ENCODE measurements at places on chromosomes 1 and 21. TPM values are rescaled to one million over a fixed set of nuclear protein-coding genes. Genes with fewer than 3 reads are reported as not detected.

DNA sequence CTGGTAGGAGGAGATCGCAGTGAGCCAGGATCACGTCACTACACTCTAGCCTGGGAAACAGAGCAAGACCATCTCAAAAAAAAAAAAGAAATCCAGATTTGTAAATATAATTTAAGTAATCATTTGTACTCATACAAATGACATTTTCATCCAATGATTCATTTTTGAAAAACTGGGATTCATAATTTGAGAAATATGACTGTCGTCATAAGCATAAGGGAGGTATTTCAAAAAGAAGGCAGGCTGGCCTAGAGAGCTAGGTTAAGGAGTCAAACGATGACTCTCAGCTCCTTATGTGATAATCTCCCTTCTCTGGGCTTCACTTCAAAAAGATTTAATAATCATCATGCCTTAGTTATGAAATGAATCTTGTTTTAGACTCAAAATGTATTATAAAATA is 2.3 kb downstream of the GART start:
- no peak for DNase-seq

- DNase-seq: no peak
Measured at GRCh38 chr1:78833491-78833890, 173.0 kb downstream of the ADGRL4 start.

Gene CSMD2
- total RNA-seq: 0.09 TPM

DNA sequence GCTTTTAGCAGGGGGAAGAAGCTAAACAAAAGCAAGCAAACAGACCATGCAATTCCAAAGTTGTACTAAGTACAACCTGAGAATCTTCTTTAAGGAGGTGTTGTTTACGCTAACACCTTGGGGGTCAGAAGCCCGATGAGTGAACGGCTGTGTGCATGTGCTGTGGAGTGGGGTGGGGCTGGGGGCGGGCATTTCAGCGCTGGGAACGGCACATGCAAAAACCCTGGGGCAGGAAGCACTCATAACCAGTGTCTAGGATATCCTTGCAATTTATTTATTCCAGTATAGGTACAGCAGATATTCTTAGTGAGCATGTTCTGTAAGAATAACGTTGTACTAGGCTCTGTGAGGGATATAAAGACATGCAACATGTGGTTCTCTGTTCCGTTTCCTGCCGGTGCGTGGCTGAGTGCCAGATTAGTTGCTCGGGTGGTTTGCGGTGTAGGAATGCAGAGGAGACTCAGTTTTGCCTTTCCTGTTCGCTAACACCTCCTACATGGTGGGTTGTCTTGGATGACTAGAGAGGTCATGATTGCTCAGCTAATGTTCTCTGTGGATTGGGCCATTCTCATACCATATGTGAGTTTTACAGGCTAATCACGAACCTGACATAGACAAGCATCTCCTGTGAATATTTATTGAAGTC is 3.7 kb downstream of the FASLG start:
- no peak for DNase-seq

DNA sequence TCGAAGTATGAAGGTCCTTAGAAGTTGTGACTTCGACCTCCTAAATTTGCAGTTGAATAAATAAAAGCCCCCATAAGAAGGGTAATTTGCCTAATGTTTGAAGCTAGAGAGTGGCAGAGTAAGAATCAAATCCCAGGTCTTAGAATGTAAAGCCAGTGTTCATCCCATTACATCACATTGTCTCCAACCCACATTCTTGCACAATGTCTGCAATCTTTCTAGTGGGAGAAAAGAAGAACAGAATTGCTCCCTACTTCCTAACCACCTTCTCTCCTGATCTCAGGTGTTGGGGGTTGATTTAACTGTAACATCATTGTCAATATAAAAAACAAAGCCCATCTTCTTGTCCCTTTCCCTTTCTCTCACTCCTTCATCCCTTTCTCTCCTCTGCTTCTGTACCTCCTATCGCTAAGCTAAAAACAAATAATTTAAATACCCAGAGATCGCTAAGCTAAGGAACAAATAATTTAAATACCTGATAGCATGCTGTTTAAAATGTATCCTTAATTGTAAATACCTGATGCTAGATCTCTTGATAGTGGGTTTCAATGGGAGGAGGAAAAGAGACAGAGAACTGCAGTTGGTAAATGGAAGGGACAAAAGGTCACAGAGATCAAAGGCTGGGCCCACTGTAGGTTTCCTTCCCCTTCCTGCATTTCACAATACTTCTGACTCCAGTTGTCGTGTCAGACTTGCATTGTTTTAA is 32.1 kb upstream of the CCDC190 start:
- no peak for DNase-seq

- DNase-seq: no peak
Measured at GRCh38 chr1:224114787-224115175, 870 bp downstream of the FBXO28 start.

Gene DDR2
- 9.8 TPM for total RNA-seq

Gene DPM3
- 69.5 TPM for total RNA-seq

Gene GUCA2B
- not detected for total RNA-seq

DNA sequence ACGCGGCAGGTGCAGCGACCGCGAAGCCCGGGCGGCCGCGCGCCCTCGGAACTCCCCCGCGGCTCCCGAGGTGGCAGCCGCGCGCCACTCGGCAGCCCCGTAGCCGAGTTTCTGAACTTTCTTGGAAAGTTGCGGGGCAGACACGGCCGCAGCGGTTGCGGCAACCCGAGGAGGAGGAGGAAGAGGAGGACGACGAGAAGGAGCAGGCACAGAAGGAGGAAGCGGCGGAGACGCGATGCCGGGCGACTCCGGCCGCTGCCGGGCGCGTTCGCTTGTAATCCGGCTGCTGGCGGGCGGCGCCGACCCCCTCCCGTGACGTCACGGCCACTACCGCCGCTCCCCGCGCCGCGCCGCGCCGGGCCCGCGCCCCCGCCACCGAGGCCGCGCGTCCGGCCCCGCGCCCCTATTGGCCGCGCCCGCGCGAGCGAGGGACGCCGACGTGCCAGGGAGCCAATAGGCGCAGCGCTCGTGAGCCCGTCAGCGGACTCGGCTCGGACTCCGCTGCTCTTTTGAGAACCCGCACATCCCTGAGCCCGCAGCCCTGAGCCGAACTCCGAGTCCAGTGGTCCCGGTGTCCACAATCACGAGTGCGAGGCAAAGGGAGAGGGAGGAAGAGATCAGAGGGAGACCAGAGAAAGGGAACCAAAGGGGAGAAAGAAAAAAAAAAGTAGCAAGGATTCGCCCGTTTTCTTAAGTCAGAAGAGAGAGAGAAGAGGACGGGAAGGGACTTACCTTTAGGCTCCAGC is 736 bp upstream of the BARHL2 start:
- DNase-seq: no peak

Gene ILDR2
- 0.10 TPM for total RNA-seq

Gene ESPN
- total RNA-seq: not detected

DNA sequence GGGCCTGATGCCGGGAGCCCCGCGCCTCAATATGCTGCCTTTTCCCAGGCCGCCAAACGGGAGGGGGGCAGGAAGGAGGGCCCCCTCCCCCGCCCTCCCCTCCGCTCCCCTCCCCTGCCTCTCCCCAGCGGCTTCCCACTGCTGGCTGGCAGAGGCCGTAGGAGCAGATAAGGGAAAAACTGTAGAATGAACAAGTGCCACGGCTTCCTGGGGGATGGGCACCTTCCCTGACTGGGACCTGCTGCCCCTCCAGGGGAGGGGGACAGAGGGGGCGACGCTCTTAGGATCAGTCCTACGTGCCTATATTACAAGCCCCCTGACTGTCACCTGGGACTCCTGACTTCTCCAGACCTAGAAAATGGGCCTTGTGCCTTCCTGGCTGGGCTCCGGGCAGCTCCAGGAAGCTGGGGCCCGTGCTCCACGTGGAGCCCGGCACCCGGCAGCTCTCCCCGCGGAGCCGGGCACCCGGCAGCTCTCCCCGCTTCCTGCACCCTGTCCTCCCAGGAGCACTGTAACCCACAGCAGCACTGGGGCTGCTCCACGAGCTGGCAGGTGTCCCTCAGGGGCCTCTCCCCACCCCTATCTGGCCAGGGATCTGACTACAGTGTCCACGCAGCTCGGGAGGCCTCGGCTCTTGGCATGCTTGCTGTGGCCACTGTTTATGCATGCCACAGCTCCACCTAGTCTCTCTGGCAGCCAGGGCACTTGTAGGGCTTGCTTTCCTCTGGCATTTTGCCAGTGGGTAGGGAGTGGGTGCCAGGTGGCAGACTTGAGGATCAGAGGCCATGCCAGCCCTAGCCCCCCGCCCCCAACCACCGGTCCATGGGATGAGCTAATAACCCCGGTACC is 674 bp upstream of the HES5 start:
- no peak for DNase-seq

DNA sequence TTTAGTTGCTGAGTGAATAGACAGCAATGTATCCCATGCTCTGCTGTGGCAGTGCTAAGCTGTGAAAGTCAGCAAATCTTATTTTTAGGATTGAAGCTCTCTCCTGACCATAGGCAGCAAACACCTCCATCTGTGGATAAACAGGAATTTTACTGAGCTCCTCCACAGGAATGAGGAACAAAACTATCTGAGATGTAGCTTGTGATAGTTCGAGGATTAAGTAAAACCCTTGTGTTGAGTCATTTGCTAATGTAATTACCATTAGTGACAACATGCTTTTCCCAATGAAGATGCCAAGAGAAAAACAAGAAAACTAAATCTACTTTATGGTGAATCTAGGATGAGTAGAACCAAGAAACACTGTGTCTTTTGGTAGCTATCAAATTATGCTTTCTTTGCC is 122.7 kb downstream of the CLEC20A start:
- no peak for DNase-seq

Gene TNFRSF9
- not detected for total RNA-seq

- DNase-seq: no peak
Measured at GRCh38 chr1:242556276-242556675, 31.8 kb upstream of the PLD5 start.

DNA sequence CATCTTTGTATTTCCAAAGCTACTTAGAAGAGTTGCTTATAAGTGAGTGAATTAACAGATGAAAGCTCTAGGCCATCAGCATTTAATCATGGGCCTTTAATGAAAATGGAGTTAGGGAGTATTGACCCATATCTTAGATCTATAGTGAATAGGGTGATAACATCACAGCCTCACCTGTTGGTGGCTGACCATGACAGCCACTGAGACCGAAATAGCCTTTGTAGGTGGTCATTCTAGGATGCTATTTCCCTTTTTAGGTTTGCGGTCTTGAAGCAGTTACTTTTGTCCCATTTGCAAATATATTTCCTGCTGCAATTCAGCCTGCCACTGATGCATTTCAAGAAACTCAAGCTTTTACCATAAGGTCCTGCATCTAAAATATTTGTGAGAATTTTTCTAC is 410.1 kb upstream of the LYPLAL1 start:
- DNase-seq: no peak

Gene LINGO4
- total RNA-seq: 4.2 TPM

- no peak for DNase-seq
Measured at GRCh38 chr1:14800500-14801076, 202.1 kb downstream of the KAZN start.

Gene GBP1
- 6.9 TPM for total RNA-seq

DNA sequence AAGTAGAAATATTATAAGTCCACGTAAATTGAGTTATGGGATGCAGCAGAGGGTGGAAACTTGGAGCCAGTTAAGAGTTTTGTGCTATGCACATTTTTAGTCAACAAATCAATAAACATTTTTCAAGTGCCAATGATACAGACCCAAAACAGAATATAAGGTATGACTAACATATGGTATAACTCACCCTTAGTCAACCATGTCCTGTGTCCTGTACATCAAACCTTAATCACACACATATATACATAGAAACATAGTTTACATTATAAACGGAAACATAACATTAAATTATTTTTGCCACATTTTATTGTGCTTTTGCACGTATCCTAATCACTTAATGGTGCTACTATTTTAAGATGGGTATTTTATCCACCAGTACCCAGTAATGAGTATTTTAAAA is 136.1 kb upstream of the USH2A start:
- DNase-seq: no peak
